HCT116 (cell line): ENCODE measurements at places on chromosomes 2 and 18. TPM values are rescaled to one million over a fixed set of nuclear protein-coding genes. Genes with fewer than 3 reads are reported as not detected.

- no peak for DNase-seq
Observed at GRCh38 chr2:156810094-156810493, 373.9 kb downstream of the GPD2 start.

GRCh38 chr2:127074358-127074757 is 32.6 kb downstream of the BIN1 start:
- DNase-seq: no peak

Gene CDCA7
- total RNA-seq: 57.9 TPM

Gene RNU2-63P
- 7.4 TPM for total RNA-seq

Gene FIGN
- not detected for total RNA-seq

Gene AQP12B
- total RNA-seq: not detected

Gene LAPTM4A
- total RNA-seq: 84.5 TPM

DNA sequence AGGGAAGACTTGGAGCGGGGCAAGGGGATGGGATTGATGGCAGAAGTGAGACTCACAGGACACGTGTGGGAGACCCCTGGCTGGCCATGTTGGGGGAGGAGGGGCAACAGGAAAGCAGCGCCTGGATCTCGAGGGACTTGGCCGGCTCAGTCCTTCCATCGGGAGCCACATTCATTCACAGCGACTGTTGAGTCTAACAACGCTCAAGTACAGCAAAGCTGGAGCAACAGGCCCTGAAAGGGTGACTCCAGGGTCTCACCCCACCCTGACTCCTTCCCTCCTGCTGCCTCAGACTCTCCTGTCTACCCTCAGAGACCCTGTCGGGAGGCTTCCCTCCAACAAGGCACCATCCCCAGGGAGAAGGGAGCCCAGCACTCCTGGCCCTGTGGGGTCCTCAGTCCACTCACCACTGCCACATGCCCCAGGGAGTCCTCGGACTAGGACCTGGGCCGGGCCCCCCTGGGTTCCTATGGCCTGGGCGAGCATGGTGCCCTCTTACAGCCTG is 14.8 kb upstream of the ALPI start:
- DNase-seq: no peak

- no peak for DNase-seq
Observed at GRCh38 chr2:151260573-151261230, 961 bp downstream of the RBM43 start.

- DNase-seq: no peak
Observed at GRCh38 chr2:75788154-75788553, 77.4 kb upstream of the GCFC2 start.

Gene ACKR3
- 0.20 TPM for total RNA-seq

Gene TMEM198
- 2.1 TPM for total RNA-seq

Gene AQP12A
- not detected for total RNA-seq

DNA sequence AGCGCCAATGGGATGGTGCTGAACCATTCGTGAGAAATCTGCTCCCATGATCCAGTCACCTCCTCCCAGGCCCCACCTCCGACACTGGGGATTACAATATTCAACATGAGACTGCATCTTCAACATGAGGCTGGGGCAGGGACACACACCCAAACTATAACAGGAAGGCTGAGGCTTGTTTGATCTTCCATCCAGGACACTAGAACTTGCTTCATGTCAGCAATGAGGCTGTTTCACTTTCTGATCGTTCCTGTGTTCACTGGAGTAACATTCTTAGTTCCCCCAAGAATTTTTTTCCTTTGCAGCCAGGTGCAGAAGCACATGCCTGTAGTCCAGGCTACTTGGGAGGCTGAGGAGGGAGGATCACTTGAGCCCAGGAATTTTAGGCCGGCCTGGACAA is 30.8 kb upstream of the SOX11 start:
- DNase-seq: no peak

Gene CNDP1
- total RNA-seq: not detected

GRCh38 chr2:12099374-12099773 is 352.9 kb downstream of the LPIN1 start:
- no peak for DNase-seq

Gene PAIP2B
- total RNA-seq: 5.9 TPM

DNA sequence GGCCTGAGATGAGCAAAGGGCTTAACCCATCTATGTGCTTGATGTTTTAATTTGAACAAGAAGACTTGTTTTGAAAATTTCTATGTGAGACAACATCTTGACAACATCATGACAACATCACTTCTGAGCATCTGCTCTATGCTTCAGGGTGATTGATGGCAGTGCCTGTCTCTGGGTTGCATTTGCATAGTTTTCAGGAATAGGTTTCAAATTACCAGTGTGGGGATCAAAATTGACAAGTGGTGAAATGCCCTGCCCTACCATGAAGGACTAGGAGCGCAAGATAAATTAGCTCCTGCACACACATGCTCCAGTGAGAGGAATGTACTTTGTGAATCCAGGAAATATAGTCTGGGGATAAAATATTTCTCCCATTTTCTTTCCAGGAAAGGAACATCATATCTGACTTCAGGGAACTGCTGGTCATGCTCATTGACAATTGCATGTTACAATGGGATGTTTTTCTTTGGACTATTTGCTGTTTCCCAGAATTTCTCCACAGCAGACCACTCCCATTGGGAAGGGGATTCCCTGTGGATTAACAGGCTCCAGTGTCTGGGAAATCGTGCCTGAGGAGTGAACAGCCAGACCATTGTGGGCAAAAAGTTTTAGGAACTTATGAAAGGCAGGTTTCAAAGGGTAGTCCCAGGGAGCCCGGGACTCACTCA is 45.3 kb upstream of the IL1R2 start:
- no peak for DNase-seq

Gene BCL2L11
- total RNA-seq: 17.8 TPM

Gene GPAT2
- 54.2 TPM for total RNA-seq

DNA sequence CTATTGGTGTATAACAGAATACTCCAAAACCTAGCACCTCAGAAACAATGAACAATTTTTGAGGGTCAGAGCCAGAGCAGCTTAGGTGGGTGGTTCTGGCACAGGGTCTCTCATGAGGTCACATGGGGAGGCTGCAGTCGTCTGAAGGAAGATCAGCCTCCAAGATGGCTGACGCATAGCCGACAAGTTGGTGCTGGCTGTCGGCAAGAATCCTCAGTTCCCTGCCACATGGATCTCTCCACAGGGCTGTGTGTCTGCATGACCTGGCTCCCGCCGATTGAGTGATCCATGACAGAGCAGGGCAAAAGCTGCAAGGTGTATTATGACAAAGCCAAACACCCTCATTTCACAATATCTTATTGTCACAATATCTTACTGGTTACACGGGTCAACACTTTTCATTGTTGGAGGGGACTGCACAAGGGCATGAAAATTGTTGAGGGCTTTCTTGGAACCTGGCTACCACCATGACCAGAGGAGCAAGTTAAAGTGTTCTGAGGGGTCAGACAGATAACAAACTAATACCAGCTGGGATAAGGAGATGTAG is 4.2 kb downstream of the MYL12B start:
- no peak for DNase-seq

Gene DYNC2LI1
- total RNA-seq: 16.7 TPM

DNA sequence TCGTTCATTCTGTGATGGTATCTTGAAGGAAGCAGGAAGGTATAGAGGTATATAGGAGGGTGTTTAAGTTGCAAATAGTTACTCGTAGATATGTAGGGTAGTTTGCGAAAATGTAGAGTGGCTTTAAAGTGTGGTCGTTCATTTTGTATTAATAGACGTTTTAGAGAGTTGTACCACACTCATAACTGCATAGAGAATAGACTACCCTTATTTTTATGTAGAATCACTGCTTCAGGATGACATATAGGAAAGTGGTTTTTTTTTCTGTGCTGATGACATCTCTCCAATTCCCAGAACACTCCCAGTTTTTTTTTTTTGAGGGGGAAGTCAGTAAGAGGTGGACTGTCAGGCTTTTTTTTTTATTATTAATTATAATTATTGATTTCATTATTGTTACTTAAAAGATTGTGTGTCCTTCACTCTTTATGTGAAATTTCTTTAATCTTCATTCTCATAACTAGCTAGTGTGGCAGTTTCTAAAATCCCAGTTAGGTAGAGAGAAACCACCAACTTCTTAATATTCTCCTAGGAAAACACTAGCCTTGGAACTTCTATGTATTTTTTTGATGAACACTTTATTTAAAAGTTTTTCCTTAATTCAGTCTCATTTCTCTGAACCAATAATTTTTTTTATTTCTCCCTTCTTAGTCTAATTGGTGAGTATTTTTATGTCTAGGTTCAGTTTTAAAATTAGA is 1.5 kb downstream of the ACTR3 start:
- DNase-seq: no peak

- DNase-seq: no peak
Observed at GRCh38 chr18:52242711-52243110, 97.3 kb upstream of the DCC start.

Gene WDR33
- 52.5 TPM for total RNA-seq

DNA sequence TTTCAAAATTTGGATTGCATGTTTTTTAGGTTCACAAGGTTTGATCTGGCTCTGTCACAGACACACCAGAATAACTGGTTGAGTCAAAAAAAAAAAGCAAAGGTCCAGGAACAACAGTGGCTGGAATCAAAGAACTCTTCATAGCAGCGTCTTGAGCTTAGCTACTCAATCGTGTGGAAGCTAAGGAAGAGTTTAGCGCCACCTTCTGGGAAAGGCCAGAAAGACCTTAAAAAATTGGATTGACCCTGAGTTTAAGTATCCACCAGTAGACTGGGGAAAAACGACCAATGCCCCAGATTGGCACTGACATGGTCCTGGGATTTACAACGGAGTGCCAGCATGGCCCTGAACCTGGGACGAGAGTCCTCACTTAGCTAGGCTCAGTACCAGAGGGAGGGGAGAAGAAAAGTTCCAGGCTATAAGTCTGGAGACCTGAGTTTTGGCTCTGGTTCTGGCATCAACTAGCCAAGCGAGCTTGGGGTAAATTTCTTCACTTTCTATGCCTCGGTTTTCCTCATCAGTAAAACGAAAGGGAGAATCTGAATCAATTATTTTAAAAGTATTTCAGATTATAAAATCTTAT is 71.1 kb upstream of the TFCP2L1 start:
- peak; percentile 48 for DNase-seq

Gene CD8B
- 0.47 TPM for total RNA-seq

DNA sequence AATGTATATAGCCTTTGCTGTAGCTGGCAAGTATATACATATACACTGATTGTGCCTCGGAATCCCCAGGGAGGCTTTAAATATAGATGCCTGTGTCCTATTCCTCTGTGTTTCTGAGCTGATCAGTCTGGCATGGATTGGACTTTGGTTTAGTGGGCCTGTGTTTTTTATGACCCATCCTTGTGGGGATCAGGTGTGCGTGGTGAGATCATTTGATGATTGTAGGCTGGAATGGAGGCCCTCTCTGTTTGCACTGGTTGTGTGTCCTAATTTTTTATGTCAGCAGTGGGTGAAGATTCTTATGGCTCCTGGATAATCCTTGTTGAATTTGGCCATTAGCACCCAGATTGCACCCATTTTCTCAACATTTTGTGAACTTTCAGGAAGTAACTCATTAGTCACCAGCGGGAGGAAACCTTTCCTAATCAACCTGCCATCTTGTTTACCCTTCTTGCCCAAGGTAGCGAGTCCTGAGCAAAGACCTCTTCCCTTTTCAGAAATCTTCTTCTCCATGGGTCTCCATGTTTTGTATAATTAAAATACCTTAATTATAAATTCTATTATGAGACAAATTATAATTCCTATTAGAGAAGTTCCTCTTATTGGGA is 75.8 kb downstream of the UGGT1 start:
- no peak for DNase-seq

GRCh38 chr2:68734688-68735525 is at the start of gene ARHGAP25:
TSS of gene ARHGAP25 (plus strand) at chr2:68734811. CDS start at chr2:68735200, 389 bp downstream.
- no peak for DNase-seq

DNA sequence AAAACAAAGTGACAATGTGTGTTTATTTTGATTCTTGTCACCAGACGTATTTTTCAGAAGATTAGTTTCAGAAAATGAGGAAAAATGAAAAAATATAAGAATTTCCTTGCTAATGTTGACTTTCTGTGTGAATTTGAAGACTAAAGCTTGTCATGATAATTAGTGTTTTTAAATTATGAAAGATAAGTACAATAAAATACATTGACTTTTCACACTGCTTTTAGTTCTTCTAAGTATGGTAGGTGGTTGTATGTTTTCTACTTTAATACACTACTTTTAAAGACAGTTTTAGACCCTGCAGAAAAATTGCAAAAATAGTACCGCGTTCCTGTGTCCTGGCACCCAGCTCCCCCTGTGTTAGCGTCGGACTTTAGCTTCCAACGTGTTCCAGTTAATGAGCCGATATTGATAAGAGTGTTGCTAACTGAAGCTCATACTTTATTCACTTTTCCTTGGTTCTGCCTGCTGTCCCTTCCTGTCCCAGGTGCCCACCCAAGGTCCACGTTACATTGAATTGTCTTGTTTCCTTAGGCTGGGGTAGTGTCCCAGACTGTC is 695 bp downstream of the RBFA start:
- no peak for DNase-seq

Gene M1AP
- total RNA-seq: 28.2 TPM

- no peak for DNase-seq
Observed at GRCh38 chr2:31003749-31004148, 134.5 kb downstream of the GALNT14 start.

DNA sequence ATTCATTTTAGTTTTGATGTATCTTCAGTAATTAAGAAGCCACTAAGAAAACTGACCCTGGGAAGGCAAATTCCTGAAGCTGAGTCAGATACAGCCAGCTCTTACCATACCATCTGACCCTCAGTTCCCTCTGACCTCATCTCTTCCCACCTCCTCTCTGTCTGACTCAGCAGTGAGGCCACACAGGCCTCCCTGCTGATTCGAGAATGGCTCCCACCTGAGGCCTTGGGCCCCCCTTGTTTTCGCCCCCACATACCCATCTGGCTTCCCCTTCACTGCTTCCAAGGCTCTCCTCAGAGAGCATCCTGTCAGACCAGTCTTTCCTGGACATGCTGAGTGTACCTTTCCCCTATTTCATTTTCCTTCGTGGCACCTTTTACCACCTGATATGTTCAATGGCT is 71.0 kb upstream of the CYP1B1 start:
- DNase-seq: peak; percentile 79

Gene ASNSD1
- total RNA-seq: 33.6 TPM

GRCh38 chr2:26980971-26981370 is 10.5 kb downstream of the MAPRE3 start:
- no peak for DNase-seq

DNA sequence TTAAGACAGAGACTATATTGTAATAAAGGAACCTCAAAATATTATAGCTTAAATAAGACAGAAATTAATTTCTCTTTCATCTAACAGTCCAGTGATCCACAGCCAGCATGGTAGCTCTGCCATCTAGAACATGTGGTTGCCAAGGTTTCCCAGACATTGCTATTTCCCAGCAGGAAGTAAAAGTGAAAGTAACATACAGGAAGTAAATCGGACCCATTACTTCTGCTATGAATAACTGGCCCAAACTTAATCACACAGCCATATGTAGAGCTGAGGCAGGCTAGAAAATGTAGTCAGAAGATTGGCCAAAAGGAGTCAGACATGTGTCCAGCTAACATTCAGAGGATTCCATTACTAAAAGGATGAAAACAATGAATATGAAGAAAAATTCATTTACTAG is 71.0 kb downstream of the NOL4 start:
- no peak for DNase-seq

GRCh38 chr2:141647353-141647752 is 483.5 kb downstream of the LRP1B start:
- DNase-seq: no peak

Gene NHEJ1
- 16.4 TPM for total RNA-seq
